ENCODE measurements at places on chromosomes 11 and 22.

DNA sequence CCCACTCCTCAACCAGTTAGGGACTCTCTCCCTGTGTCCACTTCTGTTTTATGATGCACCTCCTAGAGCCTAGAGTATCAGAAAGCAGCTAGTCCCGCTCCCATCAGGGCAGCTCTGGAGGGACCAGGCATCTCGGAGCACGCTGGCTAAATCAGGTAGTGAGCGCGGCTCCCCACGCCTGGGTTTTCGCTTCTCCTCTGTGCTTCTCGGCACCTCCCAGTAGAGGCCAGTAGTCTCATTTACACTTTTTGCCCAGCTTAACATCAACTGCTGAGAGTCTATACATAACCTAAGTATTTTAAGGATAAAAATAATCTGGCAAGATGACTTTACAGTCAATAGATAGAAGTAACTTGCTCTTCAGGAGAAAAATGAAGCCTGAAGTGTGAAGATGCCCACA lies 473.8 kb downstream of the OPCML start:
- DNase-seq, result no peak

DNA sequence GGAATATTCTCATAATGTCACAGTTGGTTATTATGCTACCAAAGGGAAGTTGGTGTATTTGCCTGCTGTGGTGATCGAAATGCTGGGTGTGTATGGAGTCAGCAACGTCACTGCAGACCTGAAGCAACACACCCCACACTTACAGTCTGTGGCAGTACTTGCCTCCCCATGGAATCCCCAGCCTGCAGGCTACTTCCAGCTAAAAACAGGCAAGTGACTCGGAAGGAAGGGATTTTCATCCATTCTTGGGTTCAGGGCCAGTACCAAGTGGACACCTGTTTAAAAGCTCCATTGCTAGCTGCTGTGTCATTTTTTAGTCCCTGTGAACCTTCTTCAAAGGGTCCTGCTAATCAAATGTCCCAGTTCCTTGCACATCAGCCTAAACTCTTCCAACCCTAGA lies 149.6 kb downstream of the C11orf91 start:
- no peak for DNase-seq

GRCh38 chr22:30615543-30615954 lies 8.6 kb downstream of the TCN2 start:
- DNase-seq, result no peak

DNA sequence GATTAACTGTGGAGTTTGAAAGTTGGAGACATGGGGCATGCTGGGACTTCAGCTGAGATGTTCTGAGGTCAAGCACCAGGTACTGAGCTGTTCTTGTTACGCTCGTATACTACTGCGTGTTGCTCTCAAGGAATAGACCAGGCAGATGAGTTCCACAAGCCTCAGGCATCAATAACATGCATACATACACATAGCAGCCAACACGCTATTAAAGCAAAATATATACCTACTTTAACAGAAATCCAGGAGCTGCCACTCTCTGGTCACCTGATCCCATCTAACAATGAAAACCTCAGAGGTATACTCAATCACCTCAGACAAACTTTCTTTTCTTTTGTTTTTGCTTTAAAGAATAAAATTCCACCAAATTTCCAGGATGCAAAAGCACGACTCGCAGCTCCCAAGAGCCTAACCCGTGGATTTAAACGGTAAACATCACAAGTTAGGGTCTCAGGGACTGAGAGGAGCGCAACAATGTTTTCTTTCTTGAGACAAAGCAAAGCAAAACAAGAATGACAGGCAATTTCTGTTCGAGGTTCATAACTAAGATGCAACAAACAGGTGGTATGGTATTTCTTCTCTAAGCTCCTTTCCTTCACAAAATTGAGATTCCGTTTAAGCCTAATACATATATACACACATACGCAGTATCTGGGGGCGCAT lies 16.5 kb downstream of the BLID start:
- no peak for DNase-seq

Measured in PC-3 (cell line).